NCI-H1092 (cell line): ENCODE measurements at places on chromosomes 7 and 10.

- no peak for DNase-seq
Measured at GRCh38 chr10:129168660-129169059, 298.4 kb upstream of the MGMT start.

GRCh38 chr10:92740762-92741161, 51.0 kb downstream of the HHEX start:
- no peak for DNase-seq

- no peak for DNase-seq
Measured at GRCh38 chr7:17038160-17038782, 156.5 kb upstream of the AGR3 start.

- DNase-seq: no peak
Measured at GRCh38 chr10:7458556-7458955, 47.7 kb upstream of the SFMBT2 start.

DNA sequence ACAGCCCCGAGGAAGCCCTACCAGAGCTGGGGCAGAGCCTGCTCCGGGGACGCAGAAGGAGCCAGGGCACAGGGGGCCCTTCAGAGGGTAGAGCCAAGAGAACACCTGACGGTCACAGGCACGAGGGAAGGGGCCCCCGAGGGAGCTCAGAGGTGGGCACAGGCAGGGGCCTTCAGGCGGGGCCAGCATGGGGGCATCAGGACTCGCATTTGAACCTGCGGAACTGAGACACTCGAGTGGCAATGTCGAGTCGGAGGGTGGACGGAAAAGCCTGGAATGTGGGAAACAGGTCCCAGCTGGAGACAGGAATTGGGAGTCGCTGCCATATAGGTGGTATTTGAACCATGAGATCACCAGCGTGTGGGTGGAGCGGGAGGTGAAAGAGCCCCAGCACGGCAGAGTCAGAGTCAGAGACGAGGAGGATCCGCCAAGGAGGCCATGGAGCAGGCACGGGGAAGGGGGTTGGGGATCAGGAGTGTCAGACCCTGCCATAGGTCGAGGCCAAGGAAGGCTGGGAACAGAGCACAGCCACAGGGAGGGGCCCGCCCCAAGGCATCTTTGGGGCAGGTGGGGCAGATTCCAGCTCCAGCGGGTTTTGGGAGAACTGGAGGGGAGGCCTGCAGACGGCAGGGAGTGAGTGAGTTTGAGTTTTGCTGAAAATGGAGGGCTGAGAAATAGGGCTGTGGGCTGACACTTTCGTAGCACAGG, 13.8 kb downstream of the STK32C start:
- no peak for DNase-seq

DNA sequence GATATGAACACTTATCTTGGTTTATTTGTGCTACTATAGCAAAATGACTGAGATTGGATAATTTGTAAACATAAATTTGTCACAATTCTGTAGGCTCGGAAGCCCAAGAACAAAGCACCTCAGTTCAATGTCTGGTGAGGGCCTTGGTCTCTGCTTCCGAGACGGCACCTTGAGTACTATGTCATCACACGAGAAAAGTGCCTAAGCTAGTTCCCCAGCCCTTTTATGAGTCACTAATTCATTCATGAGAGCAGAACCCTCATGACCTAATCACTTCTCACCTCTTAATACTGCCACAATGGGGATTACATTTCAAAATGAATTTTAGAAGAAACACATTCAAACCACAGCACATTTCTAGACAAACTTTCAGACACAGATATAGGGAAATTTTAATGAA, 52.0 kb upstream of the PRSS1 start:
- no peak for DNase-seq

DNA sequence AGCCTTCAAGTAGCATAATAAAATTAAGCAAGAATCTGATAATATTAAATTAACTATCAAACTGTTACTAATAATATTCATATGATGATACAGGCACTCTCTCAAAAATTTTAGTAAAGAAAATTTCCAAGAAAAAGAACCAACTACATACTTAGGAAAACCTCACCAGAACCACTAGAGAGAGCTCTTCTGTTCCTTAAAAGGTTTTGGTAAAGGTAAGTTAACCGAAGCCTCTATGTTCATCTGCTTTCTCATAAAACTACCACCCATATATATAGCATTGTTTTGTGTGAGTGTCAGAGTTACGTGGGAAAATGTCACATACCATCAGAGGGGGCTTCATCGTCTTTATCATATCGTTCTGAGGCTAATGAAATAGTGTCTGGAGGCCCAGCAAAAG, 20.7 kb downstream of the SKAP2 start:
- no peak for DNase-seq

DNA sequence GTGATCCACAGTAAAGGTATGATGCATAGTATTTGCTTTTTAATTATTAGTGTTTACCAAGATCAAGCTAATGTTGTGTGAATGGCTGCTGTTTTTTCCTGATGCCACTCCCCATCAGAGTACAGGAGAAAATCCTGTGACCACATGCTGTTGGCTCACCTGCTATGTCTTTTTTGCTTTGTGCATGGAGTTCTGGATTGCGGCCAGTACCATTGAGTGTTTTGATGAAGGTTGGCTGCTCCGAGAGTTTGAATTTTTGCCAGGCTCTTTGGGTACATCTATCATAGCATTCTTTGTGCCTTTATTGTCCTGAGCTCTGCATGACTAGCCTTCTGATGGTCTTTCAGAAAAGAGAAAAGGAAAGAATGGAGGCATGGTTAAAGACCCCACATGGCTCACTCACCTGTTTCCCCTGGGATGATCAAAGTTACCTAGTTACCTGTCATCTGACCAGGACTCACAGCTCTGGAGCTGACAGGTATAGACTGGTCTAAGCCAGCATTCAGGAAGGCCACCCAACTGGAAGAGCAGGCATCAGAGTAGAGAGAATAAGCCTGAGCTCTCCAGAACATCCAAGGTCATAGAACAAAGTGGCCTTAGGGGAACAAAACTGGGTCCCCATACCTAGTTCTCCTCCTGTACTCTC, 11.8 kb upstream of the SGPL1 start:
- peak; percentile 89 for DNase-seq

DNA sequence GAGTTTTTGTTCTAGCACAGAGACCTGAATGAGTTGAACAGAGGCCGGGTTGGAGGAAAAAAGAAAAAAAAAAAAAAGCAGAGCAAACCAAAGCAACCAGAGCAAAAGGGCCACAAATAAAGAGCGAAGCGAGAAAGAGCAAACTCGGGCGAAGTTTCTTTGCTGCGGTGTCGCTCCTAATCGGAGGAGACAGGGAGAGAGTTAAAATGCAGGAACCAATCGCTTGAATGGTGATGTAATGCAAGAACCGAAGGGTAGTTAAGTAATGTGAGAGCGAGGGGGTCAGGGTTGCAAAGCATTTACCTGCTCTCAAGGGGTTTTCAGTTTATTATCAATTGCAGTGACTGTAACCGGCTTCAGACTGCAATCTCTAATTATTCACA, 271.7 kb downstream of the TRIL start:
- DNase-seq: no peak

DNA sequence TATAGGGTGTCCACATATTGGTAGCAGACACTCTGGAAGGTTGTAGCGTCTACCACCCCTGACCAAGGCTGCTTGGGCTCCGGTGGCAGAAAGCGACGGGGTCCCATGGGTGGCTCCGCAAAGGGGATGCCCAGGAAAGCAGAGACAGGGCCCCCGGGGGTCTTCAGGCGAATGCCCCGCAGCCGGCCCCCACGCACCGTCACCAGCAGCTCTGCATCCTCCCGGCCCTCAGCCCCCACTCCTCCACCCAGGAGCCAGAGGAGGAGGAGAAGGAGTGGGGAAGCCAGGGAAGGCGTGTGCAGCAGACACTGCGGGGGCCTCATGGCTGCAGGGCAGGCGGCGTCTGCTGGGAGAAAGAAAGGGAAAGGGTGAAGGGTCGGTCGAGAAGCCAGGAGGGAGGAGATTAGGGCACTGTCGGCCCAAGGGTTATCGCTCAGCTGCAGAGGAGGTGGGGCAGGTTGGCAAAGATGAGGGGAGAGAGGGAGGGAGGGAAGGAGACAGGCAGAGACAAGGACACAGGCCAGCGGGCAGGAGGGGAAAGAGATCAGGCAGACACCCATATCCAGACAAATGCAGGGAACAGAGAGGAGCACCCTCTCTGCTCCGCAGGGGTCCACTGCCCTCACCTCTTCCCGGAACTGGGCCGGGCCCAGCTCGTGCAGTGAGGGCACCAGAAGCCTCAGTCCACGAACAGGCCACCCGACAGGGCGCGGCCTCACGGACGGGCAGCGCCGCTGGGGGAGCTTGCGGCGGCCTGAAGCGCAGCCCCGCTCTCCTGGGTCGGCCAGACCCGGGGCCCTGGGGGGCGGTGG, 1.6 kb downstream of the ACHE start:
- DNase-seq: no peak

DNA sequence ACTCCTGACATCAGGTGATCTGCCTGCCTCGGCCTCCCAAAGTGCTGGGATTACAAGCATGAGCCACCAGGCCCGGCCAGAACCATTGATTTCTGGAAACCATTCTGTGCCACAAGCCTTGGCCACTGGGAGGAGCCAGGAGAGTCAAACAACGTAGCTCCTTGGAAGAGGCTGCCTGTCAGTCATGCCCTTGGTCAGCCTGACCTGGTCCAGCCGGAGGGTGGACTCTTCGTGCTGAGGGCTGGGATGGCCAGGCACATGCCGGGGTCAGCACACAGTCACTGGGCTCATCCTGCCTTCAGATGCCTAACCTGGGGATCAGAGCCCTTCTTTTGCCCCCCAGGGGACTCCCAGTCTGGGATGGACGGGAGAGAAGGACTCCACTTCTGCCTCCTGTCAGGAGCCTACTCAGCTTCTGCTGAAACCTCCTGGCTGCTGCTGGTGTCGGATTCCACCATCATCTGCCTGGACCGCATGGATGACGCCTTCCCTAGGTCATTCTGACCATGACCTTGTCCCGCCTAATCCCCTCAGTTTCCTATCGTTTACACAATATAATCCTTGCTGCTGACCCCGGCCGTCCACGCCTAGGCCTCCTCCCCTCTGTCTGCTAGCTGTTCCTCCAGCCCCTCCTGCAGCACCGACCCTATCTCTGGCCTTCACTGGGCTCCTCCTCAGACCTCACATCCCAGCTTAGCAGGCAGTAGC, 30.4 kb downstream of the TMEM270 start:
- no peak for DNase-seq
